ENCODE measurements at places on chromosomes 5 and 9. TPM values are rescaled to one million over a fixed set of nuclear protein-coding genes. Genes with fewer than 3 reads are reported as not detected.

GABRB2 gene
- total RNA-seq = 0.20 TPM

NRG2 gene
- total RNA-seq = 0.13 TPM

NXNL2 gene
- total RNA-seq = 0.33 TPM

MUSK gene
- total RNA-seq = not detected

MVB12B gene
- total RNA-seq = 5.8 TPM

ANKRD18A gene
- 14.4 TPM for total RNA-seq

AGGF1 gene
- 14.8 TPM for total RNA-seq

SPATA31A7 gene
- total RNA-seq = 0.07 TPM

DNA sequence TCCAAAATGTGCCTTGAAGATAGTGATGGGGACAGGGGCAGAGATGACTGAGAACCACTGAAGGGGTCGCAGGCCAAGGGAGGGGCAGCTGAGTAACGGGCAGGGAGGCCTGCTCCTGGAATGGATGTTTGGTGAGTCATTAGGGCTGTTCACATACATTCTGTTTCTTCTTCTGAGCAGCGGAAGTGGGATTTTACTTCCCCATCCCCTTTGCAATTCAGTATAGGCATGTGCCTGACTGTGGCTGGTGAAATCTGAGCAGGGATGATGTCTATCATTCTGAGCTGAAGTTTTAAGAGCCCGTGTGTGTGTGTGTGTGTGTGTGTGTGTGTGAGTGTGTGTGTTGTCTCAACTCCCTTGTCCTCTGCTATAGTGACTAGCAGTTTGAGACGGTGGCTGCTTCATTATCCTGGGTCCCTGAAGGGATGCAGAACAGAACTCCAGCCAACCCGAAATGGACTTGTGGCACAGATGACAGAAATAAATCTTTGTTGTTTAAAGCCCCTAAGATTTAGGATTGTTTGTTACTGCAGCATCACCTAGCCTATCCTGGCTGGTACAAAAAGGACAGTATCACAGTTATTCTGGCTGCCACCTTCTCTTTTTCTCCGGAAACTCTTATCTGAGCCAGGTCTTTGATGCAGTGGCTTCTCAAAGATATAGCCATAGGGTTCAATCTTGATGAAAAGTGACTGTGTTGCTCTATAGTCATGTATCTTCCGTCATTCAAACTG lies 29.2 kb upstream of the TGFBI start:
- H3K36me3 ChIP-seq = no peaks in the 10 kb centered on the region
- H3K27ac ChIP-seq = no peak overlapping the region
- no peak overlapping the region for H3K4me3 ChIP-seq
- no peak for DNase-seq

DNA sequence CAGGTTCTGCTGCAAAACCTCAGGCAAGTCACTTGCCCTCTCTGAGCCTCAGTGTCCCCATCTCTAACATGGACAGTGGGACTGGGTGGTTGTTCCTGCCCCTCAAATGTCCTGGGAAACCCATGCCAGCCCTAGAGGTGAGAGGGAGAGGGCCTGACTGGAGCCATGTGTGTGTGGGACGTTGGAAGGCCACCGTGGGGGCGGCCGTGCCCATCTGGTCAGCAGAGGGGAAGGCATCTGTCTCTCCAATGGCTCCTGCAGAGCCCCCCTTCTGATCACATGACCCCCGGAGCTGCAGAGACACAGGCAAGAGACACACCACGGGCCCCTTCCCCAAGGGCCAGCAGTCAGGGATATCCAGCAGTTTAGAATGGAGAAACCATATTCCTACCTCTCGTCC lies 1.7 kb downstream of the DNM1 start:
- no peaks in the 10 kb centered on the region for H3K27me3 ChIP-seq
- DNase-seq = no peak
- no peak overlapping the region for H3K27ac ChIP-seq
- H3K4me3 ChIP-seq = peak overlapping the region; percentile 80
- H3K36me3 ChIP-seq = peaks cover 4% of the 10 kb centered on the region
- peaks cover 6% of the 10 kb centered on the region for H3K4me1 ChIP-seq

GRCh38 chr9:128203707-128204551 lies 750 bp downstream of the DNM1 start:
- peak overlapping the region; percentile 90 for H3K4me3 ChIP-seq
- DNase-seq = peak; percentile 61
- no peak overlapping the region for H3K27ac ChIP-seq
- no peaks in the 10 kb centered on the region for H3K27me3 ChIP-seq

DNA sequence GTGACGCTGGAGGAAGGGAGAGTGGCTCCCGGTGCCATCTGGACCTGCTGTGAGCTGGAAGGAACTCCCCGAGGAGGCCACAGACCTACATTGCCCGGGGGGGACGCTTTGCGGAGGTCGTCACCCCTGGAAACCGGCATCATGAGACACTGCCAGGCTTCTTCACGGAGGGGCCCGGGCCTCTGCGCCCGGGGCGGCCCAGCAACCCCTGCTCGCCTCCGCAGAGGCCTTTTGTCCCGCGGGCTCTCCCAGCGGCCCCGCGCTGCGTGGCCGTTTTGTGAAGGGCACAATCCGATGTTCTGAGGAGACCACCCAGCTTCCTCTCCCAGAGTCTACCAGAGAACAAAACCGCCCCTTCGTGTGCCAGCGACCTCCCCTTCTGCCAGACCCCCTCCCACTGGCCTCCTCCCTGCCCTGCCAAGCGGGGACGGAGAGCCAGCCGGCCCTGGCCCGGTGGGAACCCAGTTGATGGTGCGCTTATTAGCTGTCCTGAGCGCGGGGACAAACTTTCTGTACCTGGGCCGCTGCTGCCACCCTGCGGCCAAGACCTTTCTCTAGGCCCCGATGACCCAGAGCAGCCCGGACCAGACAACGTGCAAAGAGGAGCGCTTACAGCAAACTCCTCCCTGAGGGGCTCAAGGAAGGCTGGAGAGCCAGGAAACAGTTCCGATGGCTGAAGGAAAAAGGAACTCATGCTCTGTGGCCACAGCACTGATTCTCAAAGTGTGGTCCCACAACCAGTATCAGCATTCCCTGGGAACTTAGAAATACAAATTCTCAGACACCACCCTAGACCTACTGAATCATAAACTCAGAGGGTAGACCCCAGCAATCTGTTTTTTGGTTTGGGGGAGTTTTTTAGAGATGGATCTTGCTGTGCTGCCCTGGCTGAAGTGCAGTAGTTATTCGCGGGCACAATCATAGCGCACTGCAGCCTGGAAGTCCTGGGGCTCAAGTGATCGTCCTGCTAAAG lies 86.7 kb downstream of the SLC1A3 start:
- H3K27me3 ChIP-seq = peaks cover 3% of the 10 kb centered on the region
- H3K4me1 ChIP-seq = no peaks in the 10 kb centered on the region
- H3K4me3 ChIP-seq = peak overlapping the region; percentile 70
- no peak overlapping the region for H3K27ac ChIP-seq
- peak; percentile 91 for DNase-seq

- H3K36me3 ChIP-seq = no peaks in the 10 kb centered on the region
- H3K4me3 ChIP-seq = no peak overlapping the region
- DNase-seq = no peak
These were observed 4.2 kb downstream of the SEMA4D start for GRCh38 chr9:89493671-89494070.

- no peaks in the 10 kb centered on the region for H3K36me3 ChIP-seq
- no peak for DNase-seq
- no peak overlapping the region for H3K4me3 ChIP-seq
- H3K27me3 ChIP-seq = no peaks in the 10 kb centered on the region
- no peak overlapping the region for H3K27ac ChIP-seq
These were observed 11.5 kb downstream of the GABRA6 start for GRCh38 chr5:161697001-161697400.

DNA sequence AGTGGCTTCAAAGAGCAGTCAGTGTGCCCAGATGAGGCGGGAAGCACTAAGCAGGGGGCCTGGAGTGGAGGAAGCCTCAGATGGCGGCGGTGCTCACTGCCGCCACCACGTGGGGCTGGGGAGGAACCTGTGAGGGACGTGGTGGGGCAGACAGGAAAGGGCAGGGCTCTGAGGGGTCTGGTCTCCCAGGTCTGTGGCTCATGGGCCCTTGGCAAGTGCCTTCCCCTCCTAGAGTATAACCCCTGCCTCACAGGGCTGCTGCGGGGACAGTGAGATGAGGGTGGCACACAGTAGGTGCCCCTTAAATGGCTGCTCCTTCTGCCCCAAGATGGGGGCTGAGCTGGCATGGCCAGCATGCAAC lies 26.6 kb downstream of the NR5A1 start:
- H3K4me1 ChIP-seq = no peaks in the 10 kb centered on the region
- no peak overlapping the region for H3K27ac ChIP-seq
- H3K27me3 ChIP-seq = peaks cover 3% of the 10 kb centered on the region
- DNase-seq = peak; percentile 86

DNA sequence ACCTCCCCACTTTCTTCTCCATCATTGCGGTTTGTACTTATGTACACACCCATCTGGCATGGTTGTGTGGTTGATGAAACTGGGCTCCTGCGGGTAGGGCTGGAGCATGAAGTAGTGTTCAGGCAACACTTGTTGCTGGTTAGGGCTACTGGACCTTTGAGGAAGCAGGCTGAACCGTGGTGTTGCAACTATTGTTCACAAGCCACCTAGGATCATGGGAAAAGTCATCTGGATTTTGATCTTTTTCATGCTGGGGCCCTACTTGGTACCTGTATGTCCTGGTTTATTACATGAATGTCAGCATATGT lies 40.1 kb upstream of the TIFAB start:
- peaks cover 84% of the 10 kb centered on the region for H3K27me3 ChIP-seq
- H3K4me3 ChIP-seq = no peak overlapping the region
- peaks cover 2% of the 10 kb centered on the region for H3K4me1 ChIP-seq

DNA sequence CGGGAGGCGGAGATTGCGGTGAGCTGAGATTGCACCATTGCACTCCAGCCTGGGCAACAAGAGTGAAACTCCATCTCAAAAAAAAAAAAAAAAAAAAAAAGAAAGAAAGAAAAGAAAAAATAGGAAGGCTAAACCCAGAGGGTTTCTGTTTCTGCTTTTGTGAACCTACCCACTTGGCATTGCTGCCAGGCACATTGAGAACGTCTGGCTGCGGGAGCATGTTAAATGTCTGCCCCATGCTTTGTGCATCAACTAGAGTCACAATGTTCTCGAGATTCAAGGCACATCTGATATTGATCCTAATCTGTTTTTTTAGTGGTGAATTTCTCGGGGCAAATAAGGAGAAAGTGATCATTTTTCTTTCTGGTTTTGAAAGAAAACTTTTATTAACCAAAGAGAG lies 2.8 kb downstream of the SLC25A25 start:
- H3K27ac ChIP-seq = no peak overlapping the region
- no peaks in the 10 kb centered on the region for H3K27me3 ChIP-seq
- DNase-seq = no peak
- peaks cover 4% of the 10 kb centered on the region for H3K36me3 ChIP-seq
- H3K4me3 ChIP-seq = no peak overlapping the region
